Fibroblast of lung (primary cell): ENCODE measurements at places on chromosomes 2 and 18.
A peak's percentile ranks its signal among the peaks of the same experiment; 100 is the strongest.

GRCh38 chr18:79922971-79923411 lies 28.5 kb downstream of the SLC66A2 start:
- no peak for DNase-seq

- DNase-seq, result no peak
These were observed 29.9 kb downstream of the BIRC6 start for GRCh38 chr2:32386739-32387138.

GRCh38 chr2:98547092-98547790 lies 61.1 kb downstream of the COA5 start:
- no peak for DNase-seq

GRCh38 chr2:155748131-155748530 lies 584.4 kb downstream of the NR4A2 start:
- no peak for DNase-seq

DNA sequence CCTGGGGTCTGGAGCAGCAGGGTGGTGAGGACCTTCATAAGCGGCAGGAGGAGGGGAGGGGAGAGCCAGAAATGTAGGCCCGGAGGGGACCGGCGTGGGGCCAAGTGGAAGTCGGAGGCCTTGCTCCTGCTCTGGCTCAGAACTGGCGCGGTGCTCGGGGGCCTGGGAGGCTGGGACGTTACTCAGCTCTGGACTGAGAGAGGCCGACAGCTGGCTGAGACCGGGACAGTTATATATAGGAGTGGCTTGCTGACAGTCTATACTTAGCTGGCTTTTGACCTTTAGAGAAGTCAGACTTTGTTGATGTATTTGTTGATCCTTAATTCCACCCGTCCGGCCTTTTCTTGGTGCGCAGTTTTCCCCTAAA lies 15.7 kb downstream of the IGFBP5 start:
- DNase-seq, result no peak

GRCh38 chr2:12857891-12858290 lies 141.2 kb downstream of the TRIB2 start:
- DNase-seq, result no peak

DNA sequence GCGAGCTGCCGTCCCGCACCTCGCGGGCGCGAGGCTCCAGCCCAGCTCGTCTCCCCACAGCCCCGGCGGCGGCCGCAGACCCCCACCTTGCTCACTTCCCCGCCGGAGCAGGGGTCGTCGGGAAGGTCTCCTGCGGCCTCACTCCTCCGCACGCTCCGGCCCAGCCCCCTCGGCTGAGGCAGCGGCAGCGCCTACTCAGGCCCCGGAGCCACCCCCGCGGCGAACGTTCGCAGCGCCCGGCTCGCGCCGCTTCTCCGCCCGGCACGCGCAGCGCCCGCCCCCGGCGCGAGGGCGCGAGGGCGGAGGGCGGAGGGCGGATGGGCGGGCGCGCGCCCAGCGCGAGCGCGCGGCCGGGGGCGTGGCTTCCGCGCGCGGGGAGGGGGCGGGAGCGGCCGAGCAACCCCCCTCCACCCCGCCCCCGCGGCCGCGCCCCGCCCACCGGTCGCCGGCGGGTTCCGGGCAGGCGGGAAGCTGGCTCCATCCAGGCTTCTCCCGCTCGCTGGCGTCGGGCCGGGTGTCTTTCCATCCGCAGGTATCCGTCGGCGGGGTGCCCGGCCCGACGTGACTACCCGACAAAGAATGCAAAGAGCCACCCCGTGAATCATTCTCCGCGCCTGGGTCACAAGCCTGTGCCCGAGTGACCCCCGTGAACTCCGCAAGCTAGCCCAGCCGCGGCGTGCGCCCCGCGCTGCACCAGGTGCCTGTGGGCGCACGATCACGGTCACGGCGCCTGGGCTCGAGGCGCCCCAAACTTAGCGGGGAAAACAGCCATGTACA lies at the start of gene DTNB:
DTNB (minus strand) TSS at position 278 of the 777 bp plus-strand sequence. CDS start 20,917 bp downstream, outside the sequence.
- peak; percentile 46 for DNase-seq

DNA sequence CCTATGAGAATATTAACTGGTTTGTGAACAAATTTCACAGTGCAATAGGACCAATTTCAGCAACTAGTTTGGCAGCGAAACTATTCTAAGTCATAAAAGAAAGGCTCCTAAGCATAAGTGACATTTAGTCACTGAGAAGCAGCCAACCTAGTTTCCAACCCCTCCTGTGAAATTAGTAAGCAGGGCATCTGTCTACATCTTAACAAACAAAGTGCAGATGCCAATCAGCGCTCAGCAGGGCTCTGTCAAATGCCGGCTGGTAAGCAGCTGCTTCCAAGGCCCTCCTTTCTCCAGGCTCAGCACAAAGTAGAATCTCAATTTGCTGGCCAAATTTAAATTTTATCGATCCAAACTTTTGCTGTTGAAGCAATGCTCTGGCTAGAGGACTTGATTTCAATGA lies 124.7 kb downstream of the ICOS start:
- no peak for DNase-seq

GRCh38 chr2:60964651-60965498 lies 52.6 kb upstream of the PEX13 start:
- DNase-seq, result no peak

GRCh38 chr2:16664809-16665747 lies 556 bp downstream of the CYRIA start:
- DNase-seq, result no peak

- peak; percentile 85 for DNase-seq
These were observed 10.0 kb upstream of the TTR start for GRCh38 chr18:31581498-31582197.

DNA sequence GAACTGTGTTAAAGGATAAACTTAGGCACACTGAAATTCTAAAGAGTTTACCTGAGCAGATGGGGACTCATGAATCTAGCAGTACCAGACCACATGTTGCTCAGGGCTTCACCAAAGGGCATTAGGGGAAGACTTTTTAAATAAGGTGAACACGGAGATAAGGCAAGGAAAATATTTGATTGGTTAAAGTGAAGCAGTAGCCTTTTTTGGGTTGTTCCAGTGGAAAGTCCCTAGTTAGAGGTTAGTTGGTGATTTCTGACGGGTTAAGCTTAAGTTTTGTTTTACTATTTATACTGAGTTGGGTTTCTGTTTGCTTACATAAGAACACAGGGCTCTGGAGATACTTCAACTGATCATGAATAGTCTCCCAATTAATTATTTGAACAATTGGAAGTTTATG lies 722.5 kb downstream of the SOCS6 start:
- DNase-seq, result no peak

DNA sequence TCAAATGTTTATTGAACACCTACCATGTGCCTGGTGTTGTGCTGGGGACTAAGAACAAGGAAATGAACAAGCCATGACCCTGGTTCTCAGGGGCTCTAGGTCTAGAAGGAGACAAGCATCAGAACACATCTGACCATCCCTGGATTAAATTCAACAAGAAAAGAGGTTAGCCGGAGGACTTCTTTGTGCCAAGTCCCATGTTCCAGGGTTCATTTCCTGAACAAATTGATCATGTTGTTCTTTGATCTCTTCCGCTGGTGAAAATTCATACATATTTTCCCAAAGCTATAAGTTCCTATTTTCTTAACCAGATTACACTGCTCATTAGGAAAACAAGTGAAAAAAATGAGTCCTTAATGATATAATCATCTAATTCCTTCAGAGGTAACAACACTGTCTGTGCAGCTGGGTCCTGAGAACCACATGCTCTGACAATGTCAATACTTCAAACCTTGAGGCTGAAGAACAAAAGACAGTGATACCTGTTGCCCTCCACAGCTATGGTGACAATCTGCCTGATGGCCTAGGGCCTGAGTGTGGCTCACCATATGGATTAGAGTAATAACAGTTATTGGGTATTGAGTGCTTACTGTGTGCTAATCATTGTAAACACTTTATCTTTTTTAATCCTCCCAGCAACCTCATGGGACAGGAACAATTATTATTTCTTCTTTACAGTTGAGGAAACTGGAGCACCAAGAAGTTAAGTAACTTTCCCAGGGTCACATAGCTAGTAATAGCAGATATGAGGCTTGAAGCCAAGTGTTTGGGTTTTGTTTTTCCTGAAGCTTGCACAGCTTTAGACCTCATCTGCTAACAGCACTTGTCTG lies 24.6 kb upstream of the INO80C start:
- no peak for DNase-seq

- DNase-seq, result no peak
These were observed 625.4 kb upstream of the FANCL start for GRCh38 chr2:58866527-58866926.

GRCh38 chr2:197740200-197740599 lies 35.0 kb downstream of the MARS2 start:
- peak; percentile 12 for DNase-seq

DNA sequence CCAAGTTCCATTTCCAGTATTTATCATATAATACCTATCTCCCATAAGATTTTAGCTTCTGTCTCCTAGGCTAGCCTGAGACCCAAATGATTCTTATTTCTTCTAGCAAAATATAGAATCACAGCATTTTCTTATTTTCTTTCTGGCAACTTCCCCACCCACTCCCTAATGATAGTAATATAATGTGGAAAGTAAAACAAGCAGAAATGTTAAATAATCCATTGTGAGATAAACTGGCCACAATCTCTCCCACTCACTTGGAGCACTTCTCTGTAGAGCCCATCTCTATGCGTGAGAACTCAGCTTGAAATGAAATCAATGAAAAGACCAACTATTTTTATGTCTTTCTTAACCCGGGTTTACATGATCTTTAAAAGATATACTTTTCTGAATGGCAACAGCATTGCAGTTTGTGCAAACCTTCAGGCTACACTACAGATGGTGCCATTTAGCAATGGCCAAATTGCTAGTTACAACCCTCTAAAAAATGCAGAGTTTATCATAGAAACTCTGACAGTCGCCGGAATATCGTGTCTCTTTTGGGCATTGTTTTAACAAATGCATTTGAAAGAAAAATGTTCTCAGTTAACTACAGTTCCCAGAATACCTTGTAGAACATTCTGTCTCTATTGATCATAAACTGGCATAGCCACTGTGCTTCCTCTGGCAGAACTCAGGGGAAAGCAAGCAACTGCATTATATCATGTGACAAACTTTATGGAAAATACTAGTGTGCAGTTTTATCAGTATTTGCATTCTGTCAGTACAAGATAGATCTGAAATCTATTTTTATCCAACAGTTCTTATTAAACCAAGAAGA lies 1407.4 kb upstream of the ZEB2 start:
- peak; percentile 9 for DNase-seq

GRCh38 chr2:240347373-240347940 lies 88.0 kb upstream of the GPC1 start:
- no peak for DNase-seq

- no peak for DNase-seq
These were observed 9.8 kb downstream of the KIF1A start for GRCh38 chr2:240810199-240810598.

DNA sequence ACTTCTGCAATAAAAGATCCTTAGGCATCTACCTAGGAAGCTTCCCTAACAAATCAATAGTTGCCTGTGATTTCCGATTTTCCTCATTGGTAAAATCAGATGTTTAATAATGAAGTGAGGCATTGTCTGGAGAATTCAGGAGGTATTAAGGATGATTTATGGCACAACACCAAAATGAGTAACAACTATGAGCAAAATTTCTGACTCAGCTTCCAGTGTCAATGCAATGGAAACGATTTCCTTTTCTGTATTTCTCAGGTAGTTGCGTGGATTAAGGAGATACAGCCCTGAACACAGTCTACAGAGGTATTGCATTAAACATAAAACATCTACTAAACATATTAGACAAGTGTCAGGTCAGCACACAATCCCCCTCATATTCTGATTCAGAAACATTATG lies 99.5 kb downstream of the EPB41L3 start:
- DNase-seq, result peak; percentile 38

DNA sequence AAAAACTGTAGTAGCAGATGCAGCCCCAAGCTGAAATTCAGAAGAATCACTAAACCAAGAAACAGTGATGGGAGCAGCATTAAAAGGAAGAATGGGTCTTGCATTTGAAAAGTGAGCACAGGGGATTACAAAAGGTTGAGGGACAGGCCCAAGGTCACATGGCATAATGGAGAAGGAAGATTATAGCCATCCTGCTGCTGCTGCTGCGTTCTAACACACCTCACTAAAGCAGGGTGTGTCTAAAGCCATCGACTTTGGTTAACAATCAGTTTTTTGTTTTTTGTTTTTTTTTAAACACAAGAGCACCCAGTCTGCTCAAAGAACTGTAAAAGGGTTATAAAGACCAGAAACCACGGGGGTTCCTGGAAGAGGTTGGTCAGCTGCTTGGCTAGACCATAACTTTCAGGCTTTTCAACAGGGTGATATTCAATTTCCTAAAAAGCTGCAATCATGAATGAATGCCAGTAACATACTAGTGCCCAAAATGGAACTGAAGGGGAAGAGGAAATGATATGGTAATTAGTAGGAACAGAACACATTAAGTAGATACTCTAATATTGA lies 102.6 kb downstream of the MYO5B start:
- no peak for DNase-seq

DNA sequence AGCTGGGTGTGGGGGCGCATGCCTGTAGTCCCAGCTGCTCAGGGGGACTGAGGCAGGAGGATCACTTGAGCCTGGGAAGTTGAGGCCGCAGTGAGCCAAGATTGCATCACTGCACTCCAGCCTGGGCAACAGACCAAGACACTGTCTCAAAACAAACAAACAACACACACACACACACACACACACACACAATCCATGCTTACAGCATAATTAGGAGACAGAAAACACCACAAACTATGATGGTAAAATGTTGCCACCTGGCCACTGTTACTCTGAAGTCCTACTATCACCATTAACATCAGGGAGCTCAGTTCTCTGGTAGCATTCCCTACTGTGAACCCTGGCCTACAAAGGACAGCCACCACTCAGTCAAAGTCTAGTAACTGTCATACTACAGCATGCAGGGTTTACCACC lies 18.3 kb downstream of the DNPEP start:
- peak; percentile 86 for DNase-seq

DNA sequence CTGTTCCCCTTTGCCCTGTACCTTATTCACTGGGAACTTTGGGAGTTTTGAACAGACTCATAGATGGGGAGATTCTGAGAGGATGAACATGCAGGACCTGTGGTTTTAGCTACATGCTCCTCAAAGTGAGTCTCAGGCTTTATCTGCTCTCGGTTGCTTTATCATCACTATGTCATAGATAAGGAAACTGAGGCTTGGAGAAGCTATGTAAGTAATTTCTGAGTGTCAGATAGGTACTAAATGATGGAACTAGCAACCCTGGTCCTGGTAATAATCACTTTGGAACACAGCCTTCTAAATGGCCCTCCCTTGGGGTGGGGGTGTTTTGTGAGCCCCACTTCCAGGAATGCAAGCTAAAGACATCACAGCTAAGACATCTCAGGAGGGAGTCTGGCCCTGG lies 186.2 kb upstream of the MEX3C start:
- DNase-seq, result peak; percentile 23

- DNase-seq, result no peak
These were observed 53.5 kb upstream of the CERS6 start for GRCh38 chr2:168402531-168402930.

- DNase-seq, result peak; percentile 50
These were observed 157.6 kb upstream of the CCDC68 start for GRCh38 chr18:55116863-55117262.
